Skeletal muscle cell (primary cell): ENCODE measurements at places on chromosomes 13 and 19.

DNA sequence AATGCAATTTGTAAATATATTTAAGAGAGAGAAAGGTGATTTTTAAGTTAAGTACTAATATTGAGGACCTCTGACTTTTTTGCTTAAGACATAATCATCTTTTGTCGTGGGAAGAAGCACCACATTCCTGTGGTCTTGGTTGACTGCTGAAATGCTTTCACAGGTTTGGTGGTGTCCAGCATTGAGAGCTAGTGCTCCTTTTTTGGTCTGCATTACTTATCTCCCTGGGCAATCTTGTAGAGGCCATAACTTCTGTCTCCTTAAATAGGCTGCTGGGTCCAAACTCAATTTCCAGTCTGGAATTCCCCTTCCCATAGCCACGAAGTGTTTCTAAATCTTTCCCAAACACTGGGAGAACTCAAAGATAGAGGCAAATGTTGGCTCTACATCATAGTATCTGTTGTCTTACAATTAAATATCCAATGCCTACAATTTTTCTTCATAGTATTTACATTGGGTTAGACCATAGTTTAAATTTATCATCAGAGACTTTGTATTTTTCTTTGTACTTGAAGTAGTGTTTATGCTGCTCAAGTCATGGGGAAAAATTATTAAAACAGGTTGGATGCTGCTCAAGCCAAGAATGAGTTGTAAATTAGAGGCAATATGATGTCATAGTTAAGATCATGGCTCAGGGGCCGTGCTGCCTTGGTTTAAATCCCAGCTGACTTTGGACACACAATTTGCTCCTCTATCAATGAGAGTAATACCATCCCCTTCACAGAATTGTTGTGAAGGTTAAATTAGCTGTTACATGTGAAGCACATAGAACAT, 105.6 kb downstream of the POSTN start:
- peak; percentile 85 for DNase-seq

GRCh38 chr13:72782717-72783116, 784 bp downstream of the PIBF1 start:
- no peak for DNase-seq

GRCh38 chr13:27868641-27869435, 51.0 kb upstream of the PDX1 start:
- DNase-seq: no peak

DNA sequence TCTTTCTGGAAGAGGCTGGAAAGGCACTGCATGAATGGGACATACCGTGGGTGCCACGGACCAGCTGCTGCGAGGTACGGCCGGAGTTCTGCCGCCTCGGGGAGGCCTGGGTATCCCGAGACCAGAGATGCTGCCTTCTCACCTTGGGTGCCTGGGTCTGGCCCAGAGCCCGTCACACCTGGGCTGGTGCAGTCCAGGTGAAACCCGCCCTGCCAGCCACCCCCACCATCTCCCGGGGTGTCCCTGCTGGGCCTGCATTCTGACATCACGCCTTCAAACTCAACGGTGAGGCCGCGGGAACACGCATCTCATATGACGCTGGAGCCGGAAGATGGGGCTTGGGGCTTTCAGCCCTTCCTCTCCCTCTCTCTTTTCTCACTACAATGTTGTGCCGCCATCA, 98.0 kb downstream of the GADD45B start:
- DNase-seq: no peak

DNA sequence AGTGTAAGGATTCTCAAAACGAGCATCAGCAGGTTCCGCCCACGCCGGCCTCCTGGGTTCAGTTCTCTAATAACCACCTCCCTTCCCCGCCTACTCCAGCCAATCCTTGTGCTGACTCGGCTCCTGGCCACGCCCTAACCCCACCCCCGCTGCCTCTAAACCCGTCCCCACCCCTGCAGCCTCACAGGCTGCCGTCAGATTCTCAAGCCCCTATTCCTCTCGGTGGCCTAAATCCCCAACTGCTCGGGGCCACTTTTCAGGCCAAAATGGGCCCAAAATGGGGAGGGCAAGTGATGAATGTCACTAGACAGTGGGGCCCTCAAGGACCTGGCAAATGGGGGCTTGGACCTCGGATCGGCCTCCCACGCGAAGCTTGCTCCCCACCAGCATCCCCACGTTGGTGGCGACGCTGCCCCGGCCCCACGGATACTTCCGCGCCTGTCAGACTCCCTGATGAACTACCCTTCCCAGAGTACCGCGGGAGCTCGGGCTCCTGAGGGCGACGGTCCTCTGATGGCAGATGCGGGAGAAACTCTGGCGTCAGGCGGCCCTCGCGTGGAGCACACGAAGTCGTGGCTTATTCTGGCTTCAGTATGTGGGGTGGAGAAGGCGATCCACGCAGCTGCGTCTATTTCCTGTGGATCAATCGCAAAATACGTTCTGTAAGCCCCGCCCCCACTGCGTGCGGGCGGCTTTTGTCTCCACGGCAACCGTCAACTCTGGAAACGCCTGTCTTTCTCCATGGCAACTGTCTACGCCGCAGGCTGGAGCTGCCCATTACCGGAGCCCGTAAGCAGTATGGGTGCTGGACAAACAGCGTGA, 24.8 kb downstream of the ZNF473 start:
- peak; percentile 13 for DNase-seq

DNA sequence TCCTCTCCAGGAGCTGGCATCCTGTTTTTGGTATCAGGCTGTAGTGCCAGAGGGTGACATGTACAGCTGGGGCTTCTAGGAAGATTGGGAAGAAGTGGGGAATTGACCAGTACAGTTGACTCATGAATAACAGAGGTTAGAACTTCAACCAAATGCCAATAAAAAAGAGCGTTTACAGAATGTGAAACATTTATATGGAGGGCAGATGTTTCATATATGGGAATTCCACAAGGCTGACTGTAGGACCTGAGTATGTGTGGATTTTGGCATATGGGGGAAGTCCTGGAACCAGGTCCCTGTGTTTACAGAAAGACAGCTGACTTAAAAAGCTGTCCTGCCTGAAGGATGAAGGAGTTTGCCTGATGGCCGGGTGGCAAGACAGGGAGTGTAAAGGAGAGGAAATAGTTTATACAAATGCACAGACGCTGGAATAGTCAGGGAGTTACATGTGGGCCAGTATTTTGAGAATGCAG, 5.2 kb downstream of the CHAMP1 start:
- DNase-seq: peak; percentile 48

GRCh38 chr19:40928850-40929249, 46.8 kb upstream of the CYP2A7 start:
- DNase-seq: no peak

- no peak for DNase-seq
Observed at GRCh38 chr13:49246850-49247642, 679 bp upstream of the CDADC1 start.

DNA sequence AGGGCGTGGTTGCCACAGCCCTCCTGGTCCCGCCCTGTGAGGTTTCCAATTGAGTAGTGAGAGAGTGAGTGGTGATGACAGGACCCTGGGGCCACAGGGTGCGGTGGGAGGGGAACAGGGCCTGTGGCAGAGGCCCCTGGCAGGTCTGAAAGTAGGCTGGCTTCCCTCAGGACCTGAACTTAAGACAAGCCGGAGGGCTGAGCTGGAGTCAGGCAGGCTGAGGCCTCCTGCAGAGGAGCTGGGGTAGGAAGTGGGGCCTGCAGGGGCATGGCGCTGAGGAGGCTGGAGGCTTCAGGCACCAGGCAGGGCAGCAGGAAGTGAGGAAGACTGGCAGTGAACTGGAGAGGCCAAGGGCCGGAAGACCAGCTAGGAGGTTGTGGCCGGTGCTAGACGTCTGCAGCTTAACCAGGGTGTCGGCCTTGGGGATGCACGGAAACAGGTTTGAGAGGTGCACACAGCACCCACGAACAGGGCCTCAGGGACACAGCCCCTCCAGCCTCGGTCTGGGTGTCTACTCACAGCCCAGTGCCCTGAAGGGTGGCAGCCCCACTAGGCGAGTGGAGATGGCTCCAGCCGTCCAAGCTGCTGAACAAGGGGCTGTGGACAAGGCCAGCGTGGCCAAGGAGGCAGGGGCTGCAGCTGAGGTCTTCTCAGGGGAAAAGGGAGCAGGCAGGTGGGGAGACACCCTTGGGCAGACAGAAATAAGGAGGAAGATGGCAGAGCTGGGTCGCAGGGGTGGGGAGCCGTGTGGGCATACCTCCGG, 17.8 kb downstream of the POP4 start:
- no peak for DNase-seq

GRCh38 chr13:75985132-75985531, 349.0 kb downstream of the LMO7 start:
- no peak for DNase-seq

DNA sequence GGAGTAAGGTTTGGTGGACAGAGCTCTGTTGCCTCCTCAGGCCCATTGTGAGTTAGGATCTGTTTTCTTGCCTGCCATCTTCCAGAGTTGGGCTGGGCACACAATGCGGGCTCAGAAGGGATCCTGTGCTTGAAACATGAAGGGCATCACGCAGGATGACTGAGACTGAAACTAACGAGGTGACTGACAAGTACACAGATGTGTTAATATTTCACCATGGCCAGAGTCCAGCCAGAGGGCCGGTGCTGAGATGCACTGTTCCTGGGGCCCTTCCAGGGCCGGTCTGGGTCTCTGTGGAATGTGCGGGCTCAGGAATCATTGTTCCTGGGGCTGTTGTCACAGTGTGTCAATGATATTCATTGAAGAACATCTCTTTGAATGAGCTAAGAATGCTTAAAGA, 163.7 kb downstream of the URI1 start:
- DNase-seq: no peak

DNA sequence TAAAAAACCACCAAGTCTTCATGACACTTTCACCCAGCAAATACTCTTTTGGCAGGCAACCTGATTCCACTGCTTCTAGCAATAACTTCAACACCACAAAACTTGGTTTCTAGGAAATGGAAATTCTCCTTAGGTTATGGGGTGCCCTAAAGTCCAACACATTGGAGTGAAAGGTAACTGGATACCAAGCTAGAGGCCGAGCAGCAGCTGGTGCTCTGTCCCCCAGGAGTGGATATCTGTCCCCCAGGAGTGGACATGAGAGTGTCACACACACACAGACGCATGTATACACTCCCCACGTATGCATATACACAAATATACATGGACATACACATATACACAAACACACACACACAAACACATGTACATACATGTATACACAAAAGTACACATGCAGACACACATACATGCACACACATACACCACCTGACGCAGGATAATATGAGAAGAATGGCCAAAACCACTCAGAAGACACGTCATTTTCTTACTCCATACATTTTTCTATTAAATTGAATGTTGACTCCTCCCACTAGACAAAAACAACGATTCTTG, 50.8 kb downstream of the RFX2 start:
- no peak for DNase-seq

DNA sequence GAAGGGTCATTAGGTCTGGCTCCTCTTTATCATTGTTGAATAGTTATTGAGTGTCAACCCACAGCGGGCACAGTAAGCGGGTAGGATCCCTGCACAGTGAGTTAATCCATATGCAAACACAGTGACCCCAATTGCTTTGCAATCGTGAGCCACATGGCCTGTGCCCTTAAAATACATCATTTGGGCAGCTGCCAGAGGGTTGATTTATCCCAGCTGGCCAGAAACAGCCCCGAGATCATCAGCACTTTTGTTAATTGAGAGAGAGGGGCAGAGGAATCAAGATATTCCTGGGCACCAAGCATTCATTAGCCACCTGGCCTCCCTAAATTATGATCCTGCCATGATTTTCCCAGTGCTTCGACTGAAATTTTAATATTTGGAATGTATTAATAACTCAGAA, 9.8 kb upstream of the CNMD start:
- DNase-seq: no peak

DNA sequence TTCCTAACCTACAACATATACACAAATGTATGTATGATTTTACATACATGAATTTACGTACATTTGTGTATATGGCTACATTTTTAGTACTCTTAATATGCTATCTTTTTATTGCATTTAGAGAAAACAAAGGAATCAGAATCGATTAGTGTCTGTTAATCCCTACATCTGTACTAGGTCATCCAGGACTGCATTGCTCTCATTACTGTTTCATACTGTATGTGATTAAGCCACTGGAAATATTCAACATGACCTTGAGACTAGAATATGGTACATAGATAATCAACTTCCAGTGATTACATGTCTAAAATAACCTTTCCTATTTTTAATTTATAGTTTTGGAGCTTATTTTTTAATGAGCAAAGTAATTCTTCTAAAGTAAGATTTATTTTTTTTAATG, 5.3 kb upstream of the MAB21L1 start:
- DNase-seq: no peak

- no peak for DNase-seq
Observed at GRCh38 chr13:114015969-114016295, 42.1 kb upstream of the C13orf46 start.

GRCh38 chr19:4414800-4415321, 12.4 kb downstream of the CHAF1A start:
- DNase-seq: no peak

- DNase-seq: no peak
Observed at GRCh38 chr19:35708391-35708790, 4.0 kb downstream of the ZBTB32 start.

DNA sequence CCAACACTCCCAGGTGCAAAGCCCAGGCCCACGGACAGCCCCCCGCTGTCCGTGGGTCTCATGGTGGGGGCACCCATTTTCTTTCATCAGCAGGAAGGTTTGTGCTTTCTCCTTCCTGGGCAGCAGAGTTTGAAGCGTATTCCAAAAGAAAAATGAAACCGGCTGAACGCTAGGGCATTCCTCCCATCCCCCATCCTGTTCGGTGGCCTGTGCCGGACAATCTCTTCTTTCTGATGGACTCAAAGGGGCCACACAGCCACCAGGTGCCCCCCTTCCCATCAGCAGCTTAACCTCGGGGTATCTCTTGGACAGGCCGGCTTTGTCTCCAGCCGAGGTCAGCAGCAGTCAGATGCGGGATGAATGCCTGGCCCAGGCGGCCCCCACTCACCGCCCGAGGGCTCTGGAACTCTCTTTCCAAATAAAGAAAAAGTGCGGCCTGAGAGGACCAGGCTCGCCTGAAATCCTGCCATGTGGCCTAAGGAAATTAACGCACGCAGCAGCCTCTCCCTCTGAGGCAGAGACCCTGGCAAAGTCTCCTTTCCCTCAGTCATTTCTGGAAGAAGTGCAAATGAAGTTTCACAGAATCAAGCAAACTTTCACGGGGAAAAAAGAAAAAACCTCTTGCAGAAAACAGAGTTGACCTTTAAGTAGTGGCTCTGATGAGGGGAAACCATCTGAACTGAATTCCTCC, 67.8 kb downstream of the RASA3 start:
- no peak for DNase-seq
